Fibroblast of lung (primary cell): ENCODE measurements at places on chromosomes 7 and 10. TPM values are rescaled to one million over a fixed set of nuclear protein-coding genes. Genes with fewer than 3 reads are reported as not detected.
A peak's percentile ranks its signal among the peaks of the same experiment; 100 is the strongest.

DNA sequence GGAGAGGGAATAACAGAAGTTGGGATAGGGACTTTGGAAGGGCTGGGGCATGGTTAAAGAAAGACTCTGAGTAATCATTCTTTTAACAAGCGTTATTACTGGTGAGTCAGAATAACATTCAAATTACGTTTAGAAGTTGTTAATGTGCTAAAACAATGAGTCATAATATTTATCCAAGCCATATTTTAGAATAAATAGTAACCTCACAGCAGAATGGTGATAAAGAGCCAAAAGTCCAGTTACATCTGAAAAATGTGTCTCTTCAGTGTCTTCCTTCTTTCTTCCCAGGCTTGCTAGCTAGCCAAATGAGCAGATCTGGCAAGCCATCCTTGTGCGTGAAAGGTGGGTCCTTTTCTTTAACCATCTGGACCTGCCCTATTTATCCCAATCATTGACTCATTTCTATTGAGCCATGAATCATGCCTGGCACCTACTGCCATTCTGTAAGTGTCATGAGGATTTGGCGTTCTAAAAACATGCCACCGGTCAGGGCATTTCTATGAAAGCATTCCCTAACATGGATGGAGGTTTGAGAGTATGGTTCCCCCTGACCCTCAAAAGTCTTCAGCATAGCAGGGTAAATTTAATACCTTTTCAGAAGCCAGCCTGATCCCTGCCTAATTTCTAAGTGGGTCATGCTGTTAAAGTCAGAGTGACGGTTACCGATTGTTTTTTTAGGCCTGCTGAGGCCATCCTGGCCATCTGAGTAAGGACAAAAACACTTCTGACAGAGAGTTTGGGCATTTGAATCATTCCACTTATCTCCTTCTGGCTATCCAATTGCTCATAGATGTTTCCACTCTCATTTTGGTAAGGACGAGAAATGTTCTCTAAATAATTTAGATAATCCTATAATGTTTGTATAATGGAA, 26.9 kb downstream of the MYPN start:
- peak overlapping the region; percentile 91 for H3K27ac ChIP-seq
- no peak overlapping the region for H3K4me3 ChIP-seq
- peak; percentile 94 for DNase-seq
- H3K36me3 ChIP-seq: no peaks in the 10 kb centered on the region
- H3K27me3 ChIP-seq: no peaks in the 10 kb centered on the region

The COL13A1 gene
- total RNA-seq: 6.4 and 7.4 TPM in 2 replicates

The DLX6 gene
- total RNA-seq: under 0.01 TPM in 1 of 2 replicates, not detected in the other

The LIPK gene
- not detected in 2 replicates for total RNA-seq

The TEX47 gene
- total RNA-seq: not detected in 2 replicates
